Fibroblast of skin of left quadriceps (primary cell): ENCODE measurements at places on chromosomes 3 and 15.

DNA sequence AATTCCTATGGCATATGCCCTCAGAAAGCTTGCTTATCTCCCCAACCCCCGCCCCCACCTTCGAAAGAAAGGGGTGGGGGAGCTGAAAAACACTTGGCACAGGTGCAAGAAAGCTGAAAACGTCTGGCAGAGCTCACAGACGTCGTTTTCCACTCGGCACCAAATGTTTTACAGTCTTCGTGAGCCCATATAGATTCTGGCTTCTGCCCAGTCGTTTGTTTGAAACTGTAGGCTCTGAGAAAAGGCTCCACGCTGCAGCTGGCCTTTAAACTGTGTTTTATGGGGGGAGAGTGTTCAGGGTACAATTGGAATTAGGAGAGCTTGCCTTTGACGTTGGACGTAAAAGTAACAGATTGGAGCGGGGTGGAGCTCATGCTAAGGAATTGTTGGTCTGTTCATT, 130.3 kb downstream of the MDFIC2 start:
- DNase-seq: no peak

DNA sequence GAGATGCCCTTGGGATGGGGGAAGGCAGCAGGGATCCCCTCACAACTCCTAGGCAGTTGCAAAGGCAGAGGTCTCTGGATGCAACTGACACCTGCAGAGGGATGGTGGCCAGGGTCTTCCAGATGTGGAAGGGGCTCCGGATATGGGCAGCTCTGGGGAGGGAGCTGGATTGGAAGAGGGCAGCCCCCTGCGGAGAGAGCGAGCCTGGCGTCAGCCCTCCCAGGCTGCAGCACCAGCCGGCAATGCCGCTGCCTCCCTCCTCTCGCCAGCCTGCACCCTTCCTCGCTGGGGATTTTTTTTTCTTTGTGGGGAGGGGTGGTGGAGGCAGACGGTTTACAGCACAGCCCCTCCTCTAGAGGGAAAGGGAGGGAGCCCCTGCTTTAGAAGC, 1.6 kb downstream of the INSYN1 start:
- no peak for DNase-seq

GRCh38 chr3:58129041-58129770, 81.6 kb downstream of the DNASE1L3 start:
- DNase-seq: no peak

- no peak for DNase-seq
Measured at GRCh38 chr15:52098323-52098722, 14.3 kb downstream of the BCL2L10 start.

GRCh38 chr3:195596765-195597171, 13.0 kb upstream of the APOD start:
- DNase-seq: no peak

GRCh38 chr3:87997298-87997697, 61.5 kb downstream of the CGGBP1 start:
- no peak for DNase-seq

- DNase-seq: no peak
Measured at GRCh38 chr3:174955513-174956016, 96.4 kb downstream of the NAALADL2 start.

DNA sequence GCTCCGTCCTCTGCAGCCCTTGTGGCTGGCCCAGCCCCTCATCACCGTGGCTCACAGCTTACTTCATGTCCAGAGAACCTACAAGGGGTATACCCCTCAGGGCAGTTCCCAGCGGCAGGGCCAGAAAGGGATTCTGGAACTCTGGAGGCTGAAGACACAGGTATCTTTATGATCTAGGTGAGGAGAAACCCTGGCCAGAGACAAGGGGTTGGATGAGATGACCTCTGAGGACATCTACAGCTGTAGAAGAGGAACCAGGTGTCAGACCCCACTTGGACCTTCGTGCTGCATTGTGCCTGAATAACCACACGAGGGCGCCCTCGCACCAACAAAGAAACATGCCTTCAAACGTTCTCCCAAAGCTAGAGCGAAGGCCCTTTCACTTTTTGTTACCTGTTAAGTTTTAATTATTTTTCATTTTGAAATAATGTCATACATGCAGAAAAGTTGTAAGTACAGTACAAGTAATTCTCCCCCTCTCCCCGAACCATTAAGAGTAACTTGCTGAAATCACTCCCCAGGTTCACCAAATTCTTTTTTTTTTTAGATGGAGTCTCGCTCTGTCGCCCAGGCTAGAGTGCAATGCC, 118.7 kb upstream of the SMAD3 start:
- DNase-seq: peak; percentile 36

GRCh38 chr3:69178082-69178481, 55.7 kb upstream of the LMOD3 start:
- DNase-seq: no peak

GRCh38 chr3:184361932-184362667, 590 bp downstream of the POLR2H start:
- DNase-seq: no peak

GRCh38 chr15:28128031-28128430, 28.9 kb upstream of the OCA2 start:
- DNase-seq: no peak

DNA sequence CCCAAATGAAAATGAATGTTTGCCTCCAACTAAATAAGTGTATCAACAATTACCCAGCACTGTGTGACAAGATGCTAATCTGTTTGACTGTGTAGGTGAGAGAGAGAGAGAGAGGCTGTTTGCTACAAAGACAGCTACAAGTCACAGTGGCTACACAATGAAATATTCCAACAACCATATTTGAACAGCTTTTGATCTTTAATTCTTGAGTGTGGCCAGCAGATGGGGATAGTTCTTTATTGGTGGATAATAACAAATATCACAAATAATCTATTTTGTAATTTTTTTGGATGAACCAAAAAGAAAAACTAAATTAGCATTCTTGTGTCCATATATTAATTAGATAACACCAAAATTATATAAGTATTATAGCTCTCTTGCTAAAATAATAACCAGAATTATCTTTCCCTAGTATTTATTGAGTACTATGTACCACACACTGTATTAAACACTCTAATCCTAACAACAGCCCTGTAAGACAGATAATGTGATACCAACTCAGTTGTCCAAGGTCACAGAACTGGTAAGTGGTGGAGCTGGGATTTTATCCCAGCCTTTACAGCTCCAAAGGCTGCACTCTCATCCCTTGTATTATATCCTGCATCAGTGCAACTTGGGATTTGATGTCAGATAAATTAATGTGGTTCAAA, 61.9 kb upstream of the C3orf80 start:
- peak; percentile 18 for DNase-seq

- no peak for DNase-seq
Measured at GRCh38 chr15:73355612-73356265, 13.0 kb downstream of the HCN4 start.
